ENCODE measurements at places on chromosomes 13 and 19.

GRCh38 chr19:48867746-48868113, 687 bp downstream of the PLEKHA4 start:
- DNase-seq = no peak

DNA sequence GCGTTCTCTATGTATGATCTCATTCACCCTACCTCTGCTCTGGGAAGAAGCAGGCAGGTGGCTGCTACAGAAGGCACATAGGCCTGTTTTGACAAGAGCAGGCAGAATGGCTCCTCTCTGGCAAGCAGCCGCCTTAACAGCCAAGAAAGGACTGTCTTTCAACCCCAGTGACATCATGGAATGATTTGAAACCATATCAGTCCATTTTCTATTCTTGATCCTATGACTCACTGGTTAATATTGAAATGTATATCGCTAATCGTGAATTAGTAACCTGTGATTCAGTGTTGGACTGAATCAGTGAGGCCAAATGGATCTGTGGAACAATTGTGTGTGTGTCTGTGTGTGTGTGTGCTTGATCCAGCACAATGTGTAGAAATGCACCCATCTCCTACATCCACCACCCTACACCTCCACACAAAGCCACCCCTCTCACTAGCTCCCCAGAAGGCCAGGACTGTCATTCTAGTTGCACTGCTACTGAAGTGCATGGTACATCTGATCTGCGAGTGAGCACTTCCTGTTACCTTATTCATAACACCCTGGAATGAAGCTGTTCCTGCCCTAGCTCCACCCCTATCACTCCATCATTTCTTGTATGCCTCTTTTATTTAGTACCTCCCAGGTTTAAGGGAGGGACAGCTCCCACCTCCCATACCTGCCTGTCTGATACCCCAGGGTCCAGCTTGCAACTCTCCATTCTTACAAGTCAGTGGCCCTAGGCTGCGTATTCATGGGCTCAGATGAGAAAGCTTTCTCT, 460.0 kb downstream of the FOXO1 start:
- DNase-seq = no peak

GRCh38 chr19:47713046-47714021, at the start of gene EHD2:
Gene EHD2 (plus strand): TSS chr19:47713422. CDS start chr19:47716613, 3,191 bp downstream.
- no peak for DNase-seq

- DNase-seq = no peak
These were observed 2.0 kb upstream of the ARHGAP45 start for GRCh38 chr19:1064661-1065605.

GRCh38 chr13:110280231-110280813, 26.6 kb downstream of the COL4A1 start:
- no peak for DNase-seq
